T-cell (primary cell): ENCODE measurements at places on chromosomes 3 and 15.

GRCh38 chr3:5197470-5198312, 10.2 kb downstream of the EDEM1 start:
- peak; percentile 33 for DNase-seq

DNA sequence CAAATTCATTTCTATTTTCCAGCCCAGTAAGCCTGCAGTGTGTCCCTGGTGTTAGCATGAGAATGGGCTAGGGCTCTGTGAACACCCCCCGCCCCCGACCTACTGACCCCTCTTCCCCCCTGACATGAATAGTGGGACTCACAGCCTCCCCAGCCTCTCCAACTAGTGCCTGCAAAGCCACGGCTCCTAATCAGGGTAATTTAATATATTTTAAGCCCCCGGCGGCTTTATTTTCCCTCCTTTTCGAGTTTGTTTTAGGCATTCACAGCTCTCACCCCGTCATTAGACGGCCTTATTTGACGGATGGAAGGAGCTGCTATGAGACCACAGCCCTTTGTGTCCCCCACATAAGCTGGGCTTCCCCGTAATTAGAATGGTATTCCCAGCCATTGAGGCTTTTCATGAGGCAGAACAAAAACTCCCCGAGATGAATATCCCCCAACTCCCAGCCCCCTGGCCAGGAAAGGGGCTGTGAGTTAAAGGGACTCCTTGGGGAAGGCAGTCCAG, 78.3 kb upstream of the POLG start:
- DNase-seq = no peak

GRCh38 chr3:101123081-101123480, 129.9 kb upstream of the ABI3BP start:
- no peak for DNase-seq

DNA sequence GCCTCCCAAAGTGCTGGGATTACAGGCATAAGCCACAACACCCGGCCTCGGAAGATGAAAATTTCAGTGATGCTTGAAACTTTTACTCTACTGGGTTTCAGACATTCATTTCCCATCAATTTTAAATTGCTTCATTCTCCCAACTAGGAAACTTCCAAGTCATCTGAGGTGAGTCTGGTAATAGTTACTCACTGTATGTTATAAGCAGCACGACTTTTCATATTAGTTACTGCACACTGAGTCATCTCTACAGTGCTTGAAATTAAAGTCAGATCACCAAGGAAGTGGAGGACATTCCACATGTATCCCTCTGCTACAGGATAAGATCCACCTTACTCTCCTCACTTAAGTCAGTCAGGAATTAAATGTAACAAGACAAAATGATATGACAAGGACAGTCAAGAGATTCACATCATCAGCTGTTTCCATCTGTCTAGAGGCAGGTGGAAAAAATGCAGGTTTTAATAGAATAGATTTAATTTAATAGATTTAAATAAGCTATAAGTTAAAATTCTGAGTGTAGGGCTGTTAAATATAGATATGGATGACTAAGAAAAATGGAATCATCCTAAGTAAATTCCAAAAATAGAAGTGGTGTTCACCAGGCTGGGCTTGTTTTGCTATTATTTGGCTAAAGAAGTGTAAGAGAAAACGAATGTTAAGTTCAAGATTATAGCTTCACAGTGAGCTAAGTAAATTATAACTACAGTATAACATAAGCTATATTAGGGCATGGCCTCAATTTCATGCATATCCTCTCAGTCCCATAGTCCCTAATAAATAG, 104.4 kb downstream of the TMCO5A start:
- DNase-seq = no peak

GRCh38 chr3:191068946-191069813, 129.9 kb upstream of the OSTN start:
- no peak for DNase-seq

DNA sequence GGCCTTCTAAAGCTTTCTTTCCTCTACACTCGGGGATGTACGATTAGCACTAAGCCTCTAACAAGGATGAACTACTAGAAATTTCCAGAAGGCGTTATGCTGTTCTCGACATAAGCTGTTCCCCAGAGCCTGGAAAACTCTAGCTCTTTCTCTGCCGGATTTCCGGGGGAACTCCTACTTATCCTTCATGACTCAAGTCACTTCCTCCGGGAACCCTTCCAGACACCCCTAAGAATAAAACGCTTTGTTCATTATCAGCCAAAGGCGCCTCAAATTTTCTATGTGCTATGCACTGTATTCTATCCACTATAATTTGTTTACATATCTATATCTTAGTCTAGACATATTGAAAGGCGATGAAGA, 455 bp upstream of the SNAP23 start:
- no peak for DNase-seq

- no peak for DNase-seq
Measured at GRCh38 chr3:141663993-141664392, 74.1 kb upstream of the RNF7 start.

- no peak for DNase-seq
Measured at GRCh38 chr15:95869920-95870319, 460.6 kb upstream of the NR2F2 start.

- DNase-seq = no peak
Measured at GRCh38 chr3:106227068-106227467, 358.3 kb upstream of the CBLB start.

DNA sequence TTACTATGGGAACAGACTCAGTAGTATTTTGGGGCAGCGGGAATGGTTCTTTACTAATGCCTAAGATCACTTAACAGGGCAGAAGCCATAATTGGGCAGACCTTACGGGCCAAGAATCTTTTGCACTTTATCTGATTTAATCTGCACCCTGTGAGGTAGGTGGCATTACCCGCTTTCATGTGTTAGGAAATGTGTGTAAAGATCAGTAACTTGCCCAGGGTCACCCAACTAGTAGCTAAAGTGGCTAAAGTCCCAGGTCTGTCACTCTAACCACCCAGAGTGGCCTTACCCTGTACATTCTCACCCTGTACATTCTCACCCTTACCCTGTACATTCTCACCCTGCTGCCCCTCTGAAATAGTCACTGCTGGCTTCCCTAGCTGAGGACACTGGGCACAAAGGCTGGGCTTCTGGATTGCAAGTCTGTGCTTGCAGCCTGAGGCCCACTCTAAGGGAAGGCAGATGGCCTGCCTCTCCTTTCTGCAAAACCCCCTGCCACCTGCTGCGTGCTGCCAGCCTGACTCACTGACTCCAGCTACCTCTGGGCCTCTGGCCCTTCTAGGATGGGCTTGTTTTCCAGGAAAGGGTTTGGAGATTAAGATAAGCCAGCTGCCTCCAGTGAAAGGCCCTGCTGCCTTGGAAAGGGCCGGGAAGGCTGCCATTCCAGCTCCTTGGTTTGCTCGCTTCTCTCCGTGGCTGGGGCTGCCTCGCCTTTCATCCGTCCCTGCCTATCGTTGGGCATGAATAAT, 37.5 kb upstream of the MYZAP start:
- DNase-seq = no peak
